ENCODE measurements at places on chromosomes 7 and 10.
A peak's percentile ranks its signal among the peaks of the same experiment; 100 is the strongest.

- DNase-seq: no peak
Measured at GRCh38 chr10:86061278-86062197, 305.1 kb downstream of the GRID1 start.

- peak; percentile 38 for DNase-seq
Measured at GRCh38 chr7:18873734-18874336, 243.6 kb downstream of the TWIST1 start.

DNA sequence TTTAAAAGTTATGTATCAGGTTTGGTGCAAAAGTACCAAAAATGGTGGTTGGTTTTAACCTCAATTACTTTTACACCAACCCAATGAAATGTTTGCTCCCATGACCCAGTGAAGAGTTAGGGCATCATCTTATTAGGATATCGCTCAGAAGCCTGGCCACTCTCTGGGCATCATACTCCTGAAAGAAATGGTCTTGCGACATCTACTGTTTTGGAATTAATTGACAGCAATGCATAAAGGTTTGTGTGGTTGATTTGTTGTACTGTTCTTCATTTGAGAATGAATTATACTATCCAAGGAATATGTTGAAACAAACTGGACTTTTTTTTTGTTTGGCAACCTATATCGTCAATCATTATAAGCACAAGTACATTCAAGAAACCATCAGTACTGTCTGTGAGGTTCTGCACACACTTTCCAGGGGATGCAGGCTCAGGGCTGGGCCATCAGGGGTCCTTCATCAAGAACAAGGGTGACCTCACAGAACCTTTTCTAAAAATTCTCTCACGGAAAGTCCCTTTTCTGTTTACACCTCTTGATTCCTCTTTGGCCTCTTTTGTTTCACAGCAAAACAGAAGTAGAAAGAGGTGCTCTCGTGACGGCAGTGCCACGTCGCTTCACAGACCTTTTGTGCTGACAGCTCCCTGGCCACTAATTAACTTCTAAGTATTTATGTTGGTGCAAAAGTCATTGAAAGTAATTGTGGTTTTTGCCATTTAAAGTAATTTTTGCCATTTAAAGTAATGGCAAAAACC lies 117.2 kb upstream of the KLF6 start:
- DNase-seq: no peak

GRCh38 chr7:5613607-5614006 lies 167.9 kb downstream of the RNF216 start:
- DNase-seq: no peak

DNA sequence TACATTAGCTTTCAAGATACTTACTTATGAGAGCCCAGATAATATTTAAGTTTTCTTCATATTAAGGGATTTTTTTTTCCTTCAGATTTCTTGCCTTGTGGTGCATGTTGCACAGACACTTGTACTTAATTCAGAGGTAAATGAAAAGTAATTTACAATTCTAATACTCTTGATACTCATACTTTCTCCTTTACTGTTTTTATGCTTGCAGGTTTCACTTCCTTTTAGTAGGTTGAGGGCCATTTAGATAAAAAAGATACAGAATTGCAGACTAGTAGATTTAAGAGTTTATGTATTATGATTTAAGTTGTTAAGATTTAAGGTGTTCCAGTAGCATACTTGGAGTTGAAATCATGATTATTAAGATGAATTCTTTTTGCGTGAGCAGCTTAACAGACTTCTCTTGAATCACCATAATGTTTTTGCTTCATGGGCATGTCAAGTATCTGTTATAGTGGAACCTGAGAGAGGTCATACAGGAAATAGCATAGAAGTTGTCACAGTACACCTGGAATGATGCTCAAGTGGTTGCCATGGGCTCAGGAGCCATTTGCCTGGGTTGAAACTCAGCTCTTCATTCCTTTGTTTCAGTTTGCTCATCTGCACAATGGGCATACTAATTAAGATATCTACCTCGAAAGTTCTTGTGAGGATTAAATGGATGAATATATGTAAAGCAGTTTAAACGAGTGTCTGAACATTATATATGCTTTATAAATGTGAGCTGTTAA lies 174.8 kb upstream of the PRPS1L1 start:
- DNase-seq: no peak

- no peak for DNase-seq
Measured at GRCh38 chr7:118041251-118041878, 142.6 kb upstream of the LSM8 start.

DNA sequence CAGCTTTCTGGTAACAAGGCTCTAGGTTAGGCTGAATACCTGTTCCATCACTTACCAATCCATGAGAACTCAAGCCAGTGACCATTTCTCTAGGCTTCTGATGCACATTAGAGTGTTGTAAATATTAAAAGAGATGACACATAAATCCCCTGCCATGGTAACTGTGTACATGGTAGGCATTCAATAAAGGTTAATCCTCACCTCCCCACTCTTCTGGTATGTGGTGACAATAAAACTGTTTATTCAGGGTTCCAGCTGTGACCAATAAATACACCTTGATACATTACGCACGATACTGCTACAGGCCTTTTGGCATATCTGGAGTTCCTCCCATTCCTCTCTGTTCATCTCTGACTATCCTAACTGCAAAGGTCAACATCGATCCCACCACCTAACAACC lies 171.9 kb downstream of the SRPK2 start:
- no peak for DNase-seq

- no peak for DNase-seq
Measured at GRCh38 chr7:149615690-149616270, 118.2 kb upstream of the ZNF746 start.

DNA sequence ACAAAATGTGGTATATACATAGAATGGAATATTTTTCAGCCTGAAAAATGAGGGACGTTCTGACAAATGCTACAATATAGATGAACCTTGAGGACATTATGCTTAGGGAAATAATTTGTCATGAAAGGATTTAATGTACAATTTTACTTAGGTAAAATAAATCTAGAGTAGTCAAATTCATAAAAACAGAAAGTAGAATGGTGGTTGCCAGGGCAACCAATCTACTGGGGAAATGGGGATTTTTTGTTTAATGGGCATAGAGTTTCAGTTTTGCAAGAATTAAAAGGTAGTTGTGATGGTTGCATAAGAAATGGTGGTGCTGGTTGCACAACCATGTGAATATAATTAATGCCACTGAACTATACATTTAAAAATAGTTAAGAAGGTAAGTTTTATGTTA lies 296.0 kb upstream of the SP4 start:
- no peak for DNase-seq

- DNase-seq: no peak
Measured at GRCh38 chr10:14731875-14732512, 42.7 kb downstream of the FAM107B start.

GRCh38 chr10:69838853-69839252 lies 37.1 kb downstream of the COL13A1 start:
- DNase-seq: peak; percentile 59

GRCh38 chr7:111639934-111640333 lies 77.6 kb upstream of the IMMP2L start:
- no peak for DNase-seq

- DNase-seq: no peak
Measured at GRCh38 chr10:99233689-99234037, 2.0 kb downstream of the HPSE2 start.
